Left hindlimb (tissue), 1 donor: ENCODE measurements at places on chromosomes 1 and 21.

DNA sequence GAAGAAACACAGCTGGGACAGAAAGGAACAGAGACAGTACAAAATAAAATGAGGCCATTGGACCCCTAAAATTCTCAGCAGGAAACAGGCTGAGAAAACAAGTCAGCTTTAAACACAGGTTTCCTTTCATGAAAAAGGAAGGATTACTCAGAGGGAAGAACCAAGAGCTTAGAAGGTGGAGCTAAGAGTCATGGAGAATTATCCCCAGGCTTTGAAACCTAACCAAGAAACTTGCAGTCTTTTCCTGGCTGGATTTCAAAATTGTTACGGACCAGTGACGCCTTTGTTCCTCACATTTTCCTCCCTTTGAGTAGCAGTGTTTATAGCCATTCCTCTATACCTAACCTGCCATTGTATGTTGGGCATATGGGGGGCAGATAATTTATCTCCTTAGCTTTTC, 8.8 kb downstream of the HMGB4 start:
- no peak for DNase-seq

DNA sequence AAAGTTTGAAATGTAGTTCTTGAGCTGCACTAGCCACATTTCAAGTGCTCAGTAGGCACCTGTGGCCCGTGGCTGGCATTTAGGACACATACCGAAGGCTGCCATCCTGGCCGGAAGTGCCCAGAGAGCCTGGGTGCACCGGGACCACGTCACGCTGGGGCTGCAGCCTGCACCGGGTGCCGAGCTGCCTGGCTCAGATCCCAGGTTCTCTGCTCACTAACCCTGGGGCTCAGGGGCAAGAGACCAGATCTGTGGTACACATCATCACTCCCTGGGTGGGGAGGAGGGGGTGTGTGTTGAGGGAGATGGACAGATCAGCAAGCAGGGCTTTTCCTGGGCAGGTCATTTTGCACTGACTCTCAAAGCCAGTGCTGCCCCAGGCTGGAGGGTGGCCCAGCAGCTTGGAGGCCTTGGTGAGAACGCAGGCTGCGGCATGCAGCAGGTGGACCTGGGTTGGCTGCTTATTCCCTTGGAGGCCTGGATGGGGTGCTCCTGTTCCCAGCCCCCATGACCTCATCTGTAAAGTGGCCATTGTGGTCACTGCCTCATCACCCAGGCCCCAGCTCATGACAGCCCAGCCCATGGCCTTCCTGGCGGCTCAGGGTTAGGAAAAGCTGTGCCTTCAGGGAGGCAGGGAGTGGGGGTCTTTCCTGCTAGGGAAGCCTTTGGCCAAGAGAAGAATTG, 23.6 kb downstream of the TMEM201 start:
- no peak for DNase-seq

DNA sequence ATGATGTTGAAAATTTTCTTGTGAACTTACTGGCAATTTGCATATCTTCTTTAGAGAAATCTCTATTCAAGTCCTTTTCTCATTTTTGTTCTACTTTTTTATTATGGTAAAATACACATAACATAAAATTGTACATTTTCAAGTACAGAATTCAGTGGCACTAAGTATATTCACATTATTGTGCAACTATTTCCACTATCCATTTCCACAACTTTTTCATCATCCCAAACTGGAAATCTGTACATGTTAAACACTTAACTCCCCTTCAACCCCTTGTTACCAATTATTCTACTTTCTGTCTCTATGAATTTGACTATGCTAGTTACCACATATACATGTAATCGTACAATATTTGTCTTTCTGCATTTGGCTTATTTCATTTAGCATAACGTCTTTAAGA, 19.4 kb downstream of the EPS15 start:
- DNase-seq = no peak

GRCh38 chr1:81851217-81851616, 50.5 kb downstream of the ADGRL2 start:
- DNase-seq = no peak
